ENCODE measurements at places on chromosomes 7 and 10.
A peak's percentile ranks its signal among the peaks of the same experiment; 100 is the strongest.

DNA sequence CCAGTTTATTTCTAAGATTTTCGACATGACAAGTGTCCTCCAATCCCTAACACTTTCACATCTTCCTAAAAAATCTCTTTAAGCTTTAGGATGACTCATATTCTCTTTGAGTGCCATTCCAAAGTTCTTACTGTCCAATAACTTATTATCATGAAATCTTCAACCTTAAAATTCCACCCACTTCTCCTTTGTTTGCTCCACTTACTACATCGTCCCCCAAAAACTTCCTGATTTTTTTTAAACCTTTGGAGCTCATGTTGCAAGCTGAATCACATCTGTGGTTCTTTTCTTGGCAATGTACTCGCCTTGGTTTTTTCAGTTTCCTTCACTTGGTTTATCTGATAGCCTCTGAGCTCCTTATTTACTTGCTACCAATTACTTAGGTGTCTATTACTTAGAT, 39.2 kb upstream of the JCAD start:
- no peak for DNase-seq

DNA sequence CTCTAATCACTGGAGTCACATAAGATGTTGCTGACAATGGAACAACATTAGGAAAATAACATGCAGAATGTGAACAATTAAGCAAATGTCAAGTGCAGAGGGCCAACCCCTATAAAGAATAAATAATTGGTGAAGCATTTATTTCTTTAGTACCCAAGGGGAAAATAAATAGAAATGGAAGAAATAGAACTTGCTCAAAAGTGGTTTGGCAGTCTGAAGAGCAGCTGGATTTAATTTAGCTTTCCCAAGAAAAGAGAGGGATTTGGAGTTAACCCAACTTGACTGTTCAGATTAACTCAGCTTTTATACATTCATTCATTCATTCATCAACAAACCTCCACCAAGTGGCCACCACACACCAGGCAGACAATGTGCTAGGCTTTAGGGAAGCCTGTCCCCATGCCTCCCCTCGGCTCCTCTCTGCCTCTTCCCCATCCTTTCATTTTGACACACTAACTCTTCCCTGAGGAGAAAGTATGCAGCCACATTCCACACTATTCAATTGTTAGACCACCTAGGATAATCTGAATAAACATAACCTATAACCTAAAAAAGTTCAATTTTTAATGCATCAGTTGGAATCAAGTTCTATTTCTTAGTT, 295.5 kb downstream of the AHR start:
- DNase-seq, result no peak

GRCh38 chr7:105188201-105188600, 174.2 kb downstream of the KMT2E start:
- DNase-seq, result no peak

DNA sequence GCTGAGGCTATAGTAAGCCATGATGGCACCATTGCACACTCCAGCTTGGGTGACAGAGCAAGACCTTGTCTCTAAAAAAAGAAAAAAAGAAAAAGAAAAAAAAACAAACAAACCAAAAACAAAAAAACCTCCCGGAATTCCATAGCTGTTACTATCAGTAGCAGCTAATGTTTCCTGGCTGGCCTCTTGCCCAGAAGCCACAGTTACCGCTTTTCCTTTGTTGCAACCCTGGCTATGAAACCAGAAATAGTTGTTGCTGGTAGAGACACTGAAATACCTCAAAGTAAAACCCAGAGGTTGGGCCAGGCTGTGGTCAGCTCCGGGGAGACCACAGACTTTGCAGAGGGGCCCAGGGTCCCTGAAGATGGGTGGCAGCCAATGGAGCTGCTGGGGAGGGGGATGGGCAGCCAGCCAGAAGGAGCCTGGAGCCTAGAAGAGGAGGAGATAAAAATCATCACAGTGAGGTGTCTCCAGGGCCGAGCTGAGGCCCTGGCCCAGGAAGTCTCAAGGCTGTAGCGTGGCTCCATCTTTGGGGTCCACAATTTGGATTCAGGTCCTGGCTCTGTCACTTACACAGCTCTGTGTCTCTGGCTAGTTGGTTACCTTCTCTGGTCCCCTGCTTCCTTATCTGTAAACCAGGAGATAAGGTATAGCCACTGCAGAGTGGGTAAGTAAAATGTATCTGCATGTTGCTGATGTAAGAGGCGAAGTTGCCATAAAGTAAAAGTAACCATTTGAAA, 3.4 kb upstream of the CHST12 start:
- peak; percentile 65 for DNase-seq

DNA sequence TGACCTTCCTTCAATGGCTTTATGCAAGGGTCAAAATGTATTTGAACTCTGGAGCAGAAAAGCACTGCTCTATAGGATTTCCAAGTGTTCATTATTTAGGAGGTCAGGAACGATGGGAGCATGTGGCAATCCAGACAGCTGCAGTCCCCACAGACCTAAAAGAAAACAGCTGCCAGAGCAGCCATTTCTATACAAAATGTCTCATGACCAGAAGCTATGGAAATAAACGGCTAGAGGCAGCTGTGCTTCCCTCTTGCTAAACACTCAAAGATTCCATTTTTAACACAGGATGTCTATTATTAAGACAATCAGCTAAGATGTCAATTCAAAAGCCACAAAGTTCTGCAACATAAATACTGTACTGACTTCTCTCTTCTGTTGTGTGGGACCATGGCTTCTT, 879.1 kb upstream of the C7orf33 start:
- DNase-seq, result no peak

All from NCI-H2107 (cell line).